Posterior cingulate gyrus (tissue), 11 donors: ENCODE measurements at places on chromosomes 5 and 9.

DNA sequence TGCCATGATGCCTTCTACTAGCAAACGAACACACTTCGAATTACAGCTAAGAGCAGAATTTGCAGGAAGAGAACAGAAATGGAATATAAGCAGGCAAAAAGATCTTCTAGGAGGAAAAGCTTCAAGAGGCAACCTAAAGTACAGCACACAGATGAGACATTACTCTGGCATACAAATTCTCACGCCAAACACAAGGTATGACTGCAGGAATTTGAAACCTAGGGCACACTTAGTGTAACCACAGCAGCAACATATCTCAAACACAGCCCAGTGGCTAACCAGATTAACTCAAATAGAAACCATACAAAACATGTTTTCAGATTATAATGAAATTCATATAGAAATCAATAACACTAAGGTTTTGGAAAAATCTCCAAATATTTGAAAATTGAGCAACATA lies 481.0 kb upstream of the RGMB start:
- DNase-seq: no peak

- no peak for DNase-seq
Measured at GRCh38 chr5:147809830-147810666, 21.4 kb downstream of the SPINK1 start.

- no peak for DNase-seq
Measured at GRCh38 chr5:1748271-1748670, 51.4 kb downstream of the MRPL36 start.

DNA sequence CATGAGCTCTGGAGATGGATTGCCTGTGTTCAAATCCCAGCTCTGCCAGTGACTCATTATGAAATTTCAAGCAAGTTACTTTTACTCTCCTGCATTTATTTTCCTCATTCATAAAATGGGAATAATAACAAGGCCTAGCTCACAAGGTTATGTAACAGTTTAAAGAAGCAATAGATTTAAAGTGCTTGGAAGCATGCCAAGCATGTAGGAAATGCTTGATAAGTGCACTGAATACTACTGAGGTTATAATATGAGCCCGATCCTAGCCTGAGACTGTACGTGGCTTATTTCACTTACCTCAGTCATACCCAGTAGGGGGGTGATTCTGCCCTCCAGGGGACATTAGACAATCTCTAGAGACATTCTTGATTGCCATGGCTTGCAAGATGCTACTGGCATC lies 734.1 kb upstream of the WWC1 start:
- DNase-seq: no peak

- DNase-seq: no peak
Measured at GRCh38 chr5:6712142-6712576, 1.1 kb upstream of the TENT4A start.

GRCh38 chr5:88882276-88883038 lies 527 bp downstream of the MEF2C start:
- no peak for DNase-seq

- DNase-seq: peak; percentile 17
Measured at GRCh38 chr5:61275841-61276240, 56.2 kb upstream of the ZSWIM6 start.

- no peak for DNase-seq
Measured at GRCh38 chr9:133064241-133065069, 2.7 kb downstream of the CEL start.

- no peak for DNase-seq
Measured at GRCh38 chr9:34656992-34657391, 5.0 kb downstream of the IL11RA start.

GRCh38 chr5:159774476-159775031 lies 141.7 kb upstream of the ADRA1B start:
- no peak for DNase-seq

DNA sequence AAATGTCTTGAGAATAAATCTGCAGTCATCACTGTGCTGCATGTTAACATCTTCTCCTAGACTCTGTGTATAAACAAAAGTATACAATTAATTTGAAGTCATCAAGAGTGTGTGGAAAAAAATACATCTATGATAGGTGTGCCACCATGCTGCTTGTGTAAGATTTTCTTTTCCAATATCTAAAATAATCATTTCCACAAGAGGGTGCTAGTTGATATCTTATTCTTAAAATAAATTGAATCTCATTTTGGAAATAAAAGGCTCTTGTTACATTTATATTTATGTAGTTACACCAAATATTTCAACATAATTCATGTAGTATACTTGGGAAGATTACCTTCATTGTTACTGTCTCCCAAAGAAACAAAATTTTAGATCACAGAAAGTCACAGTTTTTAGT lies 14.1 kb upstream of the MOCS2 start:
- no peak for DNase-seq

- peak; percentile 59 for DNase-seq
Measured at GRCh38 chr5:112921026-112921832, 798 bp downstream of the REEP5 start.

GRCh38 chr5:96957254-96958049 lies 21.6 kb downstream of the LNPEP start:
- DNase-seq: no peak

DNA sequence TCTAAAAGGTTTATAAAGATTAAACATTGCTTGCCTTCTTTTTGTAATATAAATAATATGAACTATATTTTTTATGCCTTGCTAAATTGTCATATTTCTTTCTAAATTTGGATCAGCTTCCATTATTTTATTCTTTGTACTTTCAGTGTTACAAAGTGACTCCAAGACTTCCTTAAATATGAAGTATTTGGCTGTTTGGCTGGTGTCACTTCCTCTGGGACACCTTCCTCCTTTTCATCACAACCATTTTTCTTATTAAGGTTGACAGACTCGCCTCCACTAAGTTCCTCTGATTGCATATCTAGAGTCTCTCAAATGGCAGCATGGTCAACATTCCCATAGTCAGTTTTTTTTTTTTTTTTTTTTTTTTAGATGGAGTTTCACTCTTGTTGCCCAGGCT lies 73.8 kb upstream of the SLC1A1 start:
- no peak for DNase-seq

DNA sequence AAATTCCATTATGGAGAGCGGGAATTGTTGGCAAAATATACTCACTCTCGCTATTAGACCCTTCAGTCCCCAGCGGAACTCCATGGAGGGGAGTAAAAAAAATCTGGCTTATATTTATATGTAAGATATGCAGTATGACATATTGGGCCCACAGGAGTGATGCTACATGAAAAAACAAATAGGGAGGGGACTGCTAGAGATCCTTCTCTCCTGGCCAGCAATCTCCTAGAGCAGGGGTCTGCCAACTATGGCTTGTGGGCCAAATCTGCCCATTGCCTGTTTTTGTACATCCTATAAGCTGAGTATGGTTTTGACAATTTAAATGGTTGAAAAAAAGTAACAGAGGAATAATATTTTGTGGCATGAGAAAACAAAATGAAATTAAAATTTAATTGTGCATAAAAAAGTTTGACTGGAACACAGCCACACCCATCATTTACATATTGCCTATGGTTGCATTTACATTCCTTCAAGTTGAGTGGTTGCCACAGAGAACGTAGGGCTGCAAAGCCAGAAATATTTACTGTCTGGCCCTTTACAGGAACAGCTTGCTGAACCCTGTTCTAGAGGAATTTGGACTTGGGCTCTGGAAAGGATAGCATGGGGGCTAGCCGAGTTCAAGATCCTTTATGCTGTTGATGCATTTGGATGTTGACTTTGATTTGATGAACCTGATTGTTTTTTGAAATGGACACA lies 197.3 kb upstream of the CLINT1 start:
- DNase-seq: no peak

GRCh38 chr9:130940027-130940549 lies 1.0 kb upstream of the FIBCD1 start:
- DNase-seq: no peak

DNA sequence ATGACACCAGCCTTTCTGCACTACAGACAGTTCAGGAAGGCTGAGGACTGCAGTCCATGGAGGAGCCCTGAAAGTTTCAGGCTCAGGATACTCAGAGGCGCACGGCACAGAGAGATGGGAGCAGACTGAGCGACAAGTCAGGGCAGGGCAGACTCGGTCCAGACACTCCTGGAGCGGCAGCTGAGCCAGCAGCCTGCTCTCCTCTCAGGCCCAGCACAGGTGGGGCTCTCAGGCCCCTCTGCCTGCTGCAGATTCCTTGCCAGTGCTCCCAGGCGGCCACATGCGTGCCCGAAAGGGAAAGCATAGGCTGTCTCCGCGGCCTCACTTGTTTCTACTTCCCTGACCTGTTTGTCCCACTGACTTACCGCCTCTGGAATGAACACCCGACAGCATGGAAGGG lies 228.3 kb downstream of the IRX2 start:
- DNase-seq: no peak

DNA sequence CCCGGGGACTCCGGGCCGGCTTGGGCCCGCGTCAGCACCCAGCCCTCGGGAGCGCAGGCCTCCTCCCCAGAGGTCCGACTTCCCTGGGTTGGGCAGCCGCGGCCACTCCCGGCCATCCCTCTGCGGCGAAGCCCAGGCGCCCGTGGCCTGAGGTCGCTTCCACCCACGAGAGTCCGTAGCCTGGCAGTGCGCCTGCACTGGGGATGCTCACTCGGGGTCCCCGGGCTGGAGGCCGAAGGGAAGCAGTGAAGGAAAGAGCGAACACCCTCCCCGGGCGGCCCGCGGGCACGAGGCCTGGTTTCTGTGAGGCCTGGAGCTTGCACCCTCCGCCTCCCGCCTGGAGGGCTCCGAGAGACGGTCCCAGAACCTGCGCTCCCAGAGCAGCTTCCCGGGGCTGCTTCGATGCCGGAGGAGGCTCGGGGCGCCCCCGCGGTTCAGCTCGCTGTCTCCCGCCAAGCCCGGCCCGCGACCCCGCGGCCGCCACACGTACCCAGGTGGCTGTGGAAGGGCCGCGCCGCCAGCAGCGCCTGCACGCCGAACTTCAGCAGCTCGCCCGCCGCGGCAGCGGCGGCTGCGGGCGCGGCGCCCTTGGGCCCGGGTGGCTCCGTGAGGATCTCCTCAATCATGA lies 607 bp downstream of the BARX1 start:
- peak; percentile 82 for DNase-seq

DNA sequence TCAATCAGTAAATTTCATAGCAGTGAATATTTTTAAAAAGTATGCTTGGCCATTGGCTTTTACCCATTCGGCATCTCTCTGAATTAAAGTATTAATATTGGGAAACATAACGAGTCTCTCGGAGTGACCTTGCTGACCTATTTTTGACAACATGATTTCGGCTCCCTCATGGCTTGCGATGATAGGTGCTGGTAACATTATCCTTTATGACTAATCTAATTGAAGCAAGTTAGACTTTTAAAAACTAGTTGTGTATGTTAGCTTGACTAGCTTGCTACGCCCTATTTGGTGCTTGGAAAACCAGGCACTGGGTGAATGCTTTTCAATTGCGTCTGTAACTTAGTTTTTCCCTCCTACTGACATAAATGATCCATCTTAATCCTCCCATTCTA lies 1.1 kb downstream of the ZNF366 start:
- no peak for DNase-seq

DNA sequence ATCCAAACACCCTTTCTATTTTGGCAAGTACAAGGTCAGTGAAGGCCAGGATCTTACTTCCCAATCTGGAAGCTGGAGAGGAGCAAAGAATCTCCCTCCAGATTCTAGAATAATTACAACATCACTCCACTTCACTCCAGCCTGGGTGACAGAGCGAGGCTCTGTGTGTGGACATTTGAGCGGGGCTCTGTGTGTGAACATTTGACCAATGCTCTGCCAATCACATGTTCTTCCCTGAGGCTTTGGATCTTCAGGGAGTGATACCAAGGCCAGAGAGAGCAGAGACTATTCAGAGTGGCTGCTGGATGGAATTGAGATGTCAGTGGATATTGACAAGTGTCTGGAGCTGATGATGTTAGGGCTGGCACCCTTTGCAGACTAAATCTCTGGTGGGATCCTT lies 24.7 kb upstream of the ANKRD34B start:
- DNase-seq: no peak

GRCh38 chr9:16612627-16613026 lies 257.8 kb downstream of the BNC2 start:
- no peak for DNase-seq

DNA sequence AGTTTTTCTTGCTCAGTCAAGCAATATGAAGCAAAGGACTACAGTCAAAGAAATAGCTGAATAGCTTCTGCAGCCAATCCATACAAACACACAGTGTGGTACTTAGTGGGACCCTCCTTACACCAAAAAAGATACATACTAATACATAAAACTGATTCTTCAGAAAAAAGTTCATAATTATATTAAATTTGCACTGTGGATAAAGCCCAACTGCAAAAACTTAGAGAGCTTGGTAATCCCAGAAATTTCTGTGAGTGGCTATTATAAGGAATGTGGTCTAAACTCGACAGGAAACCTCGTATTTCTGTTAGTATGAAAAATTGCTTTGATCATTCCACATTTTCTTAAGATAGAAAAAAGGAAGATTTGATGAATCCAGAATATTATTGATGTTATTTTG lies 245.4 kb downstream of the FBXL17 start:
- no peak for DNase-seq

GRCh38 chr5:73692166-73692640 lies 66.2 kb downstream of the ARHGEF28 start:
- no peak for DNase-seq

DNA sequence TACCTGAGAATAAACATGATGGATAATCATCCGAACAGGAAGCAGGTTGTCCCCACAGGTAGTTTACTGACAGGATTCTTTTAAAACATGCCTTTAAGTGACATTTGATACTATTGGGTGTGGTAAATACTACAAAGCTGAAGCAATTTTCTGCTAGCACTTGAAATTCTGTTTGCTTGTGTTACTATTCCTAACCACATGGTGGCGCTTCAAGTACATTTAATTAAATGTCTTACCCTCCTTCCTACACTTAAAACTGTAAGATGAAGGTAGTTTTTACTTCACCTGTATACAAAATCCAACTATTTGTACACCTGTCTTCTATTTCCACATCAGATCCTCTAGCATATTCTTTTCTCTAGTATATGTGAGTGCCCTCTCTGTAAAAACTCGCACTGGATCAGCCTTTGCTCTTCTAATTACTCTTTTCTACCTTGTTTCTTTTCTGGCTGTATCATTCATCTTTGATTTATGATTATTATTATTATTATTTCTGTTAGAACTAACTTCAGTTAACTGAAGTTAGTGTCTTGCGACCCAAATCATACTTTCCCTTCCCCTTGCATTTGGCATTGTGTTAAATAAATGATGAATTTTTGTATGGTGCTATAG lies 18.4 kb downstream of the SLC25A46 start:
- DNase-seq: no peak

GRCh38 chr5:80106916-80107315 lies 71.8 kb downstream of the THBS4 start:
- DNase-seq: no peak
